Activated B cell treated with CpG ODN at 0.5 μM for 24 hours (primary cell): ENCODE measurements at places on chromosomes 12 and 14. TPM values are rescaled to one million over a fixed set of nuclear protein-coding genes. Genes with fewer than 3 reads are reported as not detected.

The MYL2 gene
- not detected in 2 replicates for total RNA-seq

The LHX5 gene
- total RNA-seq: not detected in 2 replicates

The PTCSC3 gene
- not detected in 2 replicates for total RNA-seq

The STRN3 gene
- 27.2 and 31.0 TPM in 2 replicates for total RNA-seq

The SELPLG gene
- total RNA-seq: 1.8 and 2.0 TPM in 2 replicates

The GPR33 gene
- not detected in 2 replicates for total RNA-seq

The OR4K1 gene
- not detected in 2 replicates for total RNA-seq

The AMN gene
- 4.4 and 5.3 TPM in 2 replicates for total RNA-seq

The SRRM4 gene
- not detected in 2 replicates for total RNA-seq

The DIO3 gene
- total RNA-seq: not detected in 2 replicates

The PTPRO gene
- total RNA-seq: 20.0 and 23.9 TPM in 2 replicates

The C12orf56 gene
- not detected in 2 replicates for total RNA-seq

The FSCB gene
- total RNA-seq: not detected in 2 replicates

The PLXNC1 gene
- 27.0 and 30.9 TPM in 2 replicates for total RNA-seq

The PDE3A gene
- total RNA-seq: not detected in 2 replicates

The GZMB gene
- 2.3 and 2.9 TPM in 2 replicates for total RNA-seq

The ERBB3 gene
- not detected in 2 replicates for total RNA-seq

The DGKA gene
- total RNA-seq: 86.8 and 95.9 TPM in 2 replicates

The PUS7L gene
- 16.1 and 19.9 TPM in 2 replicates for total RNA-seq

The ADCK1 gene
- total RNA-seq: 8.6 and 10.4 TPM in 2 replicates

The CEBPE gene
- total RNA-seq: 0.17 and 0.20 TPM in 2 replicates
